Uterus (tissue), 4 donors: ENCODE measurements at places on chromosomes 7 and 10. TPM values are rescaled to one million over a fixed set of nuclear protein-coding genes. Genes with fewer than 3 reads are reported as not detected.
A peak's percentile ranks its signal among the peaks of the same experiment; 100 is the strongest.

The TAF5 gene
- total RNA-seq, result 4.3 TPM

The DAGLB gene
- total RNA-seq, result 5.4 TPM

The GJD4 gene
- total RNA-seq, result not detected

GRCh38 chr10:61662794-61663259 is at the start of gene CABCOCO1:
Gene CABCOCO1, plus strand, starts transcription at chr10:61662929. Its CDS starts 44 bp downstream, at chr10:61662973.
- peak; percentile 67 for DNase-seq

DNA sequence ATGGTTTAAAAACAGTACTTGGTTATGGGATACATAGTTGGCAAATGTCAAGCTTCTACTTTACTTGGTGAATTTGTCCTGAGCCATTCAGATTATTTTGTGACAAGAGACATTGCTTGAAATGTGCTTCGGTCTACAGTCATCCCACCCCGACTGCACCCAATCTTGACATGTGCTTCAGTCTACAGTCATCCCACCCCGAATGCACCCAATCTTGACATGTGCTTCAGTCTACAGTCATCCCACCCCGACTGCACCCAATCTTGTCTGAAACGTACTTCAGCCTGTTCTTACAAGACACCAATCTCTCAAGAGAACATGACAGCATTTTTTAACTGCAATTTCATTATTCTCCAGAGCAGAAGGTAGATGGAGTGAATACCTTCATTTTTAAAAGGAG is 47.8 kb downstream of the PRKCQ start:
- no peak for DNase-seq

DNA sequence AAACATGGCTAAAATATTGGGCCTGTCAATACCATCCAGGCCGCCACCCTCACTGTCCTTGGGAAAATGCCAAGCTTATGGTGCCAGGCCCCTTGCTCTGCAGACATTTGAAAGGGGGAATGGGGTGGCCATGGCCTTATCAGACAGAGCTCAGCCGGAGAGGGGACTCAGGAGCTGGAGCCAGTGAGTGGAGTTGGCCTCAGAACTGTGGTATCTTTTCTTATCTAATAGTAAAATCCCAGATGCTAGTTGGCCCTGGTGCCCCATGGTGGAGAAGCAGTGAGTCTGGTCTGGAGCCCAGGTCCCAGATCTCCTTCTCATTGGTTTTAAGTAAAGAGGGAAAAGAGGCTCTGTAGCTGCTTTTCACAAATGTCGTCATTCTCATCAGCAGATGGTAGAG is 49.6 kb upstream of the SORCS3 start:
- no peak for DNase-seq

DNA sequence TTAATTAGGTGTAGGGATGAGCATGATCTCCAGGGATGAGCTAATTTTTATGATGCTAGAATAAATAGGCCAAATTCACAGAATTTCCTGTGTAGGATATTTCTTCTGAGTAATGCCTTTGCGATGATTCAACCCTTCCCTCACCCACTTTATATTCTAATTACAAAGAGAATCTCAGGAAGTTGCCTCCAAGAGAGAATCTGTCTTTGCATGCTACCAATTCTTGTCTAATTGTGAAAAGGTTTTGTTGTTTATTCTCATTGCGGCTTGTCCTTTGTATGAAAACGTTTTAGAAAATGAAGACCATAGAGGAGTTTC is 6.3 kb downstream of the C7orf57 start:
- no peak for DNase-seq

DNA sequence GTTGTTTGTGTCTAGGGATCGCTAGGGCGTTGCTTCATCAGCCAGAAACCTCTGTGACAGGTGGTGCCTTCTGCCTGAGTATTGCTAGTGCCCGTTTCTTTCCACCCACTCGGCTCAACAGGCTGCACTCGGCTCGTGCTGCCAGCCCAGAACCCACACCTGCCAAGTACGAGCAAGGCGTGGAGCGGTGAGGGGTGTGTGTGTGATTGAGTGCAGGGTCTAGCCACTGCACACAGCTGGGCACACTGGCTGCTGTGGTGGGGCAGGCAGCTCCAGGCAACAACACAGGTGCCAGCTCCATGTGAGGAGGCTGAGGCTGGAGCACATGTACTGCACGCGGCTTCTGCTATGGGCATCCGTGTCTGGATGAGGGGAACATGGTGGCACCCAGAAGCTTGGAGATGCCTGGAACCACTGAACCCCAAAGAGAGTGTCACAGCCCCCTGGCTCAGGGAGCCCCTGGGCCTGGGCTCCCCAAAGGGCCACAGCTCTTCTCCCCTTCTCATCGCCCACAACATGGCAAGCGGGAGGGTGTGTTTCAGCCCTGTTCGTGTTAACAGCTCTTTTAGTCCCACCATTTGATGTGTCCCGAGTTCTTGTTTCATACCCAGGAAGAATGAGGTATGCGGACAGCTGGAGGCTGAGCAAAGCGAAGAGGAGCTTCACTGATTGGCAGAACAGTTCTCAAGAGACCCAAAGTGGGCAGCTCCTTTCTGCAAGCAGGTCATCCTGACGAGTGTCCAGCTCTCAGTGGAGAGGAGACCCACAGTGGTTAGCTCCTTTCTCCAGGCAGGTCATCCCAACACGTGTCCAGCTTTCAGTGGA is 78.1 kb downstream of the HDAC9 start:
- no peak for DNase-seq

DNA sequence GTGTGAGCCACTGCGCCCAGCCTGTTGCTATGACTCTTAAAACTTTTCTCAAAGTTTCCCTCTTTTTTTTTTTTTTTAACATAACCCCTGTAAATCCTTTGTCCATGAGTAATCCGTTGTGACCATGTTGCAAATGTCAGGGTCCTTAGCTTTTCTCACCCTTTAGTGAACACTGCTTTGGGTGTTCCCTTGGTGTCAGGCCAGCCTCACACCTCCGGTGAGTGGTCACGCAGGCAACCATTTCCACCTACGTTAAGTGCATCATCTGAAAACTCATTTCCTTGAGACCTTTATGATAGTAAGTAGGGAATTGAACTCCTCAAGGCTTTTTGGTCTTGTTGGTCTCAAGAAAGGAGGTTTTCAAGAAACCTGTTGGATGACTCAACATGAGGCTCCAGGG is 41.3 kb upstream of the OPN4 start:
- no peak for DNase-seq

- DNase-seq, result no peak
Observed at GRCh38 chr10:1938317-1938716, 201.0 kb upstream of the ADARB2 start.

GRCh38 chr10:24374134-24374915 is 165.4 kb downstream of the KIAA1217 start:
- DNase-seq, result no peak
